Common myeloid progenitor, CD34-positive (primary cell): ENCODE measurements at places on chromosomes 7 and 10.

- no peak for DNase-seq
Observed at GRCh38 chr10:53702489-53702888, 929.9 kb upstream of the MBL2 start.

GRCh38 chr10:76356557-76356956 lies 925.1 kb downstream of the LRMDA start:
- DNase-seq: no peak

DNA sequence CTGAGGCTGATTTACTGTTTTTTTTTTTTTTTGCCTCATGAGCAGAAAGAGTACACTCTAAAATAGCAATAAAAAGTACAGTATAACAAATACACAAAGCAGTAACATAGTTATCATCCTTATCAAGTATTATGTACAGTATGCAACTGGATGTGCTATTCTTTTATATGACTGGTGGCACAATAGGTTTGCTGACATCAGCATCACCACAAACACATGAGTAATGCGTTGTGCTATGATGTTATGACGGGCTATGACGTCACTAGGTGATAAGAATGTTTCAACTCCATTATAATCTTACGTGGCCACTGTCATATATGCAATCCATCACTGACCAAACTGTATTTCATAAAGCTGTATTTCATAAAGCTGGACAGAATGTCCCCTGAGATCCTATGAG lies 189.2 kb upstream of the GLI3 start:
- DNase-seq: no peak

DNA sequence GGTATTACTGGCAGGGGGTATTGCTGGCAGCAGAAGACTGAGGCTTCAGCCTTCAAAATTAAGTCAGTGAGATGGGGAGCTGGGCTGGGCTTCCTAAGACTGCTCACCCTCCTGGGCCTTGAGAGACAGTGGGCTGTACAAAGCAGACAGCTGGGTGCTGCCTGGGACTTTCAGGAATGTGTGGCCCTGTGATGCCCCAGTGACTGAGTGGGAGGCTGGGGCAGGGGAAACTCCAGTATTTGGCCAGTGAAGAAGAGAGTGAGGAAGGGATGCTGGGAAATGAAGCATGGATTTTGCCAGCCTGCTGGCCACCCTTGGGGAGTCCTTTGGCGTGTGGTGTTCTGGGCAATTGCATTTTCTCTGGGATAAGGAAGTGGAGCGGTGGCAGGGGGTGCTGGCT lies 442 bp downstream of the ANKRD2 start:
- no peak for DNase-seq

DNA sequence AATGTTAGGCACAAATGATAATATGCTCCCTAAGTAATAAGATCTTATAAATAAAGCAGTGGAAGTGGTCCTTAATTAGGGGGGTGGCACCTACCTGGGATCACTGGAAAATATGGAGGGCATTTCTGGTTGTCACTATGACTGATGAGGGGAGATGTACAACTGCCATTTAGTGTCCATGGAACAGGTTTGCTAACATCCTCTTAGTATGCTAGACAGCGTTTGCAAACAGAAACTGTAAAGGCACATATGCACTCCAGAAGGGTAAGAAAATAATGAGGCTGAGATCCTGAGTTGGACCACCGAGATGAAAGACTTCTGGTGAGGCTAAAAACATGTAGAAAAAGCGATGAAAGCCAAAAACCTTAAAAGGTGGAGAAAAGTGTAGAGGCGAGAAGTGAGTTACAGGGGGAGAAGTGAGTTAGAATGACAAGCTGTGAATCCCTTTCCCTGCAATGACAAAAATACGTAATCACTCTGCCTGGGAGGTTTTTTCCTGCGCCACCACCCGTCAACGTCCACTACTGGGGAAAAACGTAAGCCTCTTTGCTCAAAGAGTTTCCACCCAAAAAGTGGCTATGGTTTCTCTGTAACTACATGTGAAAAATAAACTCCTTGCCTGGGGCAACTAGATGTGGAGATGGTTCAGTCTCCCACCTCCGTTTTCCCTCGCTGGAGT lies 767 bp downstream of the KRIT1 start:
- peak; percentile 61 for DNase-seq

DNA sequence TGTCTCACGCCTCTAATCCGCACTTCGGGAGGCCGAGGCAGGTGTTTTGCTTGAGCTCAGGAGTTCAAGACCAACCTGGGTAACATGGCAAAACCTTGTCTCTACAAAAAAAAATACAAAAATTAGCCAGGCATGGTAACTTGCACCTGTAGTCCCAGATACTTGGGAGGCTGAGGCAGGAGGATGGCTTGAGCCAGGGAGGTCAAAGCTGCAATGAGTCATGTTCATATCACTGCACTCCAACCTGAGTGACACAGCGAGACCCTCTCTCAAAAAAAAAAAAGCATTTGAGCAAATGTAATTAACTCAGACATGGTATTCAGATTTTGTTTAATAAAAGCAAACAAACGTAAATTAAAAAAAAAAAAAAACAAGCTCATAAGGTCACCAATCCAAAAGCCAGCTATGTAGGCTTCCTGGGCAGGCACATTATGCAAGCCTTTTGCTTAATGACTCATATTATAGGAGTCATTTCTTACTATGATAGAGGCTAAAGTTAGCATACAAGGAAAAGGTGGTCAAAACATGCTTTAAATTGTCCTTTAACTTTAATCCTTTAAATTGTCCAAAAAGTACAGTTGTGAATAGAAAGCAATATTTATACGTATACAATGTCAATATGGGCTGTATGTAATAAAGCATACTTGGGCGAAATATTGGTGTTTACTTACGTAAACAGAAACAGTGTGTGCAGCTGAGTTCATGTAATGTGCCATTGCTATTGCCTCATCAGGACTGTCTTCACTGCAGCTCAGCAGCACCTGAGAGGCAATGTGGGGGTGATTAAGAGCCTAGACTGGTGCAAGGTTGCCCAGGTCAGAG lies 13.0 kb downstream of the AKR1D1 start:
- no peak for DNase-seq

- DNase-seq: no peak
Observed at GRCh38 chr7:100122067-100122466, 2.6 kb downstream of the CNPY4 start.

GRCh38 chr7:107610323-107610722 lies 30.3 kb downstream of the BCAP29 start:
- no peak for DNase-seq

GRCh38 chr10:95419399-95419798 lies 128.6 kb upstream of the PDLIM1 start:
- DNase-seq: no peak

DNA sequence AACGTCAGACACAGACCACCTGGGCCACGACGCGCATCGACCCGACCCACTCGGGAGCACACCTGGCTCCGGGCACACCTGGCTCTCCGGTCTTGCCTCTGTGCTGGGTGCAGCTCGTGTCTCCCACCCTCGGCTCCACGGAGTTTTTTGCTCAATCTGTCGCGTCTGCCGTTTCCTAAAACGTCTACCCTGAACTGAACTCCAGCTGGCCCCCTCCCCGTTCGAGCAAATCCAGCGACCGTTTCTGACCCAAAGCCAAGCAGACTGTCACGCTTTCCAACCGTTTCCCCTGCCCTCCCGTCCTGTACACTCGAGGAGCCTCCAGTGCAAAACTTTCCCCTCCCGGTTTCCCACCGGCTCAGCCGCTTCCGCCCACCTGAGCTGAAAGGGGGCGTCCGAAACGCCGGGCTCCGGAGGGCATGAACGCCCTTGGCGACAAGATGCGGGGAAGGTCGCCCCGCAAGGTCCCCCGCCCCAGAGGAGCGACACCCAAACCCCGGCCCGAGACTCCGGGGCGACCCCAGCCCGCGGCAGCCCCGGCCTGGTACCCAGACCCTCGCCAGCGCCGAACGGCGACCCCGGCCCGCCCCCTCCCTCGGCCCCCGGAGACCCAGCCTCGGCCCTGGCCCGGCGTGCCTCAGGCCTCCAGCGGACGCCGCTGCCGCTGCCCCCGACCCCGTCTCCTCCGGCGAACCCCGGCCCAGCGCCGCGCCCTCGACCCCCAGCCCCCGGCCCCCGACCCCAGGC lies 557 bp downstream of the CYTH3 start:
- no peak for DNase-seq

- DNase-seq: no peak
Observed at GRCh38 chr10:131773370-131774343, 127.2 kb upstream of the PPP2R2D start.

GRCh38 chr7:33425929-33426678 lies 296.7 kb downstream of the BBS9 start:
- DNase-seq: no peak

DNA sequence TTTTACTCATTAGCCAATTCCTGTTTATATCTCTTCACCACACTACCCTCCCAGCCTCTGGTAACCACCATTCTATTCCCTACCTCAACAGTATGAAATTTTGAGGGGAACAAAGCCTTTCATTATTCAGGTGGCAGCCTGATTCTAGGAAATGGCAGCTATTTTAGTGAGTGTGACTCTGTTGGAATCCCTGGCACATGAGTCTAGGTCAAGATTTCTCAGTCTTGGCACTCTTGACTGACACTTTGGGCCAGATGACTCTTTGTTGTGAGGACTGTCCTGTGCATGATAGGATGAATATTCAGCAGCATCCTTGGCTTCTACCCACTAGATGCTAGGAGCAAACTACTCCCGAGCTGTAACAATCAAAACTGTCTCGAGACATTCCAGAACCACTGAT lies 322.8 kb upstream of the PHYHIPL start:
- DNase-seq: no peak

DNA sequence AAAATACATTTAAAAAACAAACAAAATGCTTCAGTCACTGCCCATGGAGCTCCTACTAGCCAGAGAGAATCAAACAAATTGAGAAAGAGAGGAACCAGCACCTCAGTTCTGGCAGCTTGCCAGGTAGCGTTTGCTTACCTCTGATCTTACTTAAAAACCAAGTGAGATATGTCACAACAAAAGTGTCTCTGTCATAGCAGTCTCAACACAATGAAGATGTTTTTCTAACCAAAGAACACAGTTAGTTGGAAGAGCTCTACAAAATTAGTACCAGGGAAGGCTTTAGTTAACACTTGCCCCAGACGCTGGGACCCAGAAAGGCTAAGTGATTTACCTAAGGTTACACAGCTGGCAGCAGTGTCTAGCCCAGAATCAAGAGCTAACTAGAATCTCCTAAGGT lies 3.4 kb downstream of the DOCK4 start:
- DNase-seq: peak; percentile 43

DNA sequence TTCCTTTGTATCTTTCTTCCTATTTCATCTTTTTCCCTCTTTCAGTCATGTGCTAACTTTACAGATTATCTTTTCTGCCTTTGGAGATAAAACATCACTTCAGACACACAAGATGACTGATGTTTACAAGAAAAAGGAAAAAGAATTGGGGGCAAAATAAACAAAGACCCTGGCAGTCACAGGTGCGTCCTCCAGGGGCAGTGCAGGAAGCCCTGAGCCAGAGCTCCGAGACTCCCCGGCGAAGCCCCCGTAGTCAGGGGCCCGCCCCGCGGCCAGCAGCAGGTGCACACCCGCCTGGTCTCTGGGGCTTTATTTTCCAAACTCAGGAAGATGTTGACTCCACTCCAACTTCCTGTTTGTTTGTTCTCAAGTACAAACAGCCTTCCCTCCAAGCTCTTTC lies 10.2 kb downstream of the STK32C start:
- no peak for DNase-seq

- no peak for DNase-seq
Observed at GRCh38 chr10:2834214-2834613, 233.1 kb upstream of the PFKP start.

DNA sequence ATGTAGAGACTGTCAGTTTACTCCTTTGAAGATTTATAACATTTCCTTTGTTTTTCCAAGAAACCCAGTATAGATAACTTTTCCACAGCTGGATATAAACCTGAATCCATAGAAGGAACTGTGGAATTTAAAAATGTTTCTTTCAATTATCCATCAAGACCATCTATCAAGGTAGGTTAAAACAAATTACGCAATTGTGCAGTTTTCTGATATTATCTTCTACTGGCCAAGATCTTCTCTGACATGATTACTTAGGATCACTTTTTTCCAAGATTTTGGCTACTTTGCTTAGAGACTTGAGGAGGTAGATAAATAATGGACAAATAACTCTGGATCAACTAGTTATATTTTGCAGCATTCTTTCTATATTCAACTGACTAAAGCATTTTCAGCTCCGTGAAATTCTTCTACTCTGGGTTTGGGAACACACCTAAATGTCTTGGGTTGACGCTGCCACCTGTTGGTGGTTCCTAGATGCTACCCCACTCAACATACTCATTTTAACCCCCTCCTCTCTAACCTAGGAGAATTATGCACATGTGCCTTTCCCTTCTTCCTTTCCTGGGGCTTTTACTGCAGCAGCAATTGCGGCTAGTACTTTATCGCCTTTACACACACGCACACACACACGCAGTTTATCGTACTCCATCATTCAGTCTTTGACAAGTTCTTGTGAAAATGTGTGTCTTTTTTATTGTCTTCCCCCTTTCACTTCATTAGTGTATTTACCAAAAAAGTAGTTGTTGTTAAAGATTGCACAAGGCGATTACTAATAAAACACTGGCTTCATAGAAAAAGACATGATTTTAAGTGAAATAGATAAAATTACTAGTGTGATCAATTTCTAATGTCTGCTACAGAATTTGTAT lies 32.7 kb downstream of the ABCB5 start:
- DNase-seq: peak; percentile 80

DNA sequence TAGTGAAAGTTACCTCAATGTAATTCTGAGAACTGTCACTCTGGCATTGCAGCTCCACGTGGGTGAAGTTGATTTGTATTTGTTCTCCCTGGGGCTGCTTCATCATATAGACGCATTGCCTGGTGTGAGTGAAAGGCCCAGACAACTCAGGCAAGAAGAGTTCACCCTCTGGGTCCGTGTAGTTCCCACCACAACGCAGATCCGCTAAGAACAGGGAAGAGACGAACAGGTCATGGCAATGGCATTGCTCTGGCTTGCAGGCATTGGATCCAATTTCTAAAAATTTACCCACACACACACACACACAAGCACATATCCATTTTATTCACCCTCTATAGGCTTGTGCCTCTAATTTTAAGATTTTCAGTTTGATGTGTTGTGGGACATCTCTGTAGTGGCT lies 45.4 kb downstream of the CUBN start:
- DNase-seq: no peak

DNA sequence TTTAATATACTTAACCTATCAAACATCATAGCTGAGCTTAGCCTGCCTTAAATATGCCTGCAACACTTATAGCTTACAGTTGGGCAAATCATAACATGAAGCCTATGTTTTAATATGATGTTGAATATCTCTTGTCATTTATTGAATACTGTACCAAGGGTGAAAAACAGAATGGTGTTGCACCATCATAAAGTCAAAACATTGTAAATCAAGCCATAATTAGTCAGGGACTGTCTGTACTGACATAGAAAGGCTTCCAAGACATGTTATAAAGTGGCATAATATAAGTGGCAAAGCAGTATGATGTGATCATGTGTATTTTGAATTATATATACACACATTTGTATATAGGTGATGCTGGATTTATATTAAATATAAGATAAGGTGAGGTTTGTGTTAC lies 140.0 kb downstream of the ZEB1 start:
- DNase-seq: no peak

GRCh38 chr10:127132451-127132850 lies 63.9 kb downstream of the INSYN2A start:
- DNase-seq: no peak

- DNase-seq: peak; percentile 83
Observed at GRCh38 chr10:102927311-102928010, 9.4 kb downstream of the CNNM2 start.

GRCh38 chr7:20408467-20408826 lies 77.7 kb downstream of the ITGB8 start:
- DNase-seq: no peak
